ENCODE measurements at places on chromosomes 7 and 10.

DNA sequence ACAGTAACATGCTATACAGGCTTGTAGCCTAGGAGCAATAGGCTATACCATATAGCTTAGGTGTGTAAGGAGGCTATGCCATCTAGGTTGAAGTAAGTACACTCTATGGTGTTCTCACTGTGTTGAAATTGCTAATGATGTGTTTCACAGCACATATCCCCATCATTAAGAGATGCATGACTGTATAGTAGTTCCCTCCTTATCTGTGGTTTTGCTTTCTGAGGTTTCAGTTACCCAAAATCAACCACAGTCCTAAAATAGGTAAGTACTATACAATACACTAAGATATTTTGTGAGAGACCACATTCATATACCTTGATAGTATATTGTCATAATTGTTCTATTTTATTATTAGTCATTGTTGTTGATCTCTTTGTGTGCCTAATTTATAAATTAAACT is 12.7 kb downstream of the FZD1 start:
- DNase-seq = no peak

DNA sequence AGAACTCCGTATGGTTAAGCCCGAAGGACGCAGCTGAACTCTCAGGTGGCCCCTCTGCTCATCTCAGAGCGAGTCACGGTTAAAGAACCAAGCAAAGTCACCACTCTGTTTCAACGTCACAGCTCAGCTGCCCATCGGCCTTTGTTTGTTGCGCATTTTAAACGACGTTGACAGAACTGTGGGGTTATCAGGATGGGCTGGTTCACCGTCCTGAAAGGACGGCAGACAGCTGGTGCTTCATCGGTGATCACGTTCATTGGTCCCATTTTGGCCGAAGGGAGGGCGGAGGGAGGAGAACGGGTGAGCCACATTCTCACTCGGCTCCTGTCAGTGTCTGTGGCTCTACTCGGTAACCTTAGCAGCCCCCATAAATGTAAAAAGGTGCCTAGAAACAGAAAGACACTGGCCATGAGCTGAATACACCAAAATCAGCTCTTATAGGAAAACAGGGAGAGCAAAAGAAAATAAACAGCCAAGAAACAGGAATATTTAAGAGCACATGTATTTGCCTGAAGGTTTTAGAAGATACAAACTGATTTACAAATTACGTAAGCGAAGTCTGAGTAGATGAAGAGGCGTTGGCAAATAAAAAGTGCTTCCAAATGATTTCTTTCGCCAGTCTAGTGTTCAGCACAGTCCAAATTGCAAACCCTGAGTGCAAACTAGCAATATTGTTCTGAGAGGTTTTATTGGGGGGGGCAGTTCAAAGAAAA is 8.4 kb downstream of the PRKAG2 start:
- no peak for DNase-seq

DNA sequence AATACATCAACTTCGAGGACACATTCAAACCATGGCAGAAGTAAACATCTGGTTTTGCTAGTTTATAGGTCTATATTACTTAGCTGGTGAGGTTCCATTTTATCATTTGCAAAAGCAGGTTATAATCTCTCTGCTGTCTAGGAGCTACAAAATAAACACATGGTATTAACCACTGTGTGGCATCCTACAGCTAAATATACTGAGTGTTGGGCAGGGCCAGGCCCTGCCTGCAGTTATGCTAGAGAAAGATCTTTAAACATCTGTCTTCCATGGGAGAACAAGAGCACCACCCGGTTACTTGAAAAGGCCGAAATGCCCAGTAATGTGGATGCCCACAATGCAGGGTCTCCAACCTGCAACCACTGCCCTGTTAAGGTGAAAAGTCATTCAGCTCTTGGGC is 20.6 kb upstream of the FKBP9 start:
- no peak for DNase-seq

DNA sequence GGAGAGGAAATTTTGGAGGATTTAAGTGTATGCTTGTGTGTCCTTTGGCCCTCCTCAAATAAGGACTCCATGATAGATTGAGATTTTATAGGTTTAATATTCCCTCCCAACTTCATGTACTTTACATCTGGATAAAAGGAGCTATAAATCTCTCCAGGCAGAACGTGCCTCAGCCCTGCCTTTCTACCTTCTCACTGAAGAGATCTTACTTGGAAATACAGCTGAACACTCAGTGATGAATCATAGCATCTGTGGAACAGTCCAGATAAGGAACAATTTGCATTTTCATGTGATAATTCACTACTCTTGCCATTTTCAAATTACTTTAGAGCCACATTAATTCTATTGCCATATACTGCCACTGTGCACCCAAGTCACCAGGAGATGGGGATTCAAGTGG is 364.6 kb upstream of the PODXL start:
- no peak for DNase-seq
